ENCODE measurements at places on chromosomes 13 and 19. TPM values are rescaled to one million over a fixed set of nuclear protein-coding genes. Genes with fewer than 3 reads are reported as not detected.

- DNase-seq, result no peak
These were observed 632.1 kb downstream of the DIAPH3 start for GRCh38 chr13:59531571-59532091.

- no peak for DNase-seq
These were observed 13.4 kb downstream of the CYSLTR2 start for GRCh38 chr13:48667136-48667535.

GRCh38 chr19:8396563-8397203 is 6.5 kb downstream of the RAB11B start:
- no peak for DNase-seq

DNA sequence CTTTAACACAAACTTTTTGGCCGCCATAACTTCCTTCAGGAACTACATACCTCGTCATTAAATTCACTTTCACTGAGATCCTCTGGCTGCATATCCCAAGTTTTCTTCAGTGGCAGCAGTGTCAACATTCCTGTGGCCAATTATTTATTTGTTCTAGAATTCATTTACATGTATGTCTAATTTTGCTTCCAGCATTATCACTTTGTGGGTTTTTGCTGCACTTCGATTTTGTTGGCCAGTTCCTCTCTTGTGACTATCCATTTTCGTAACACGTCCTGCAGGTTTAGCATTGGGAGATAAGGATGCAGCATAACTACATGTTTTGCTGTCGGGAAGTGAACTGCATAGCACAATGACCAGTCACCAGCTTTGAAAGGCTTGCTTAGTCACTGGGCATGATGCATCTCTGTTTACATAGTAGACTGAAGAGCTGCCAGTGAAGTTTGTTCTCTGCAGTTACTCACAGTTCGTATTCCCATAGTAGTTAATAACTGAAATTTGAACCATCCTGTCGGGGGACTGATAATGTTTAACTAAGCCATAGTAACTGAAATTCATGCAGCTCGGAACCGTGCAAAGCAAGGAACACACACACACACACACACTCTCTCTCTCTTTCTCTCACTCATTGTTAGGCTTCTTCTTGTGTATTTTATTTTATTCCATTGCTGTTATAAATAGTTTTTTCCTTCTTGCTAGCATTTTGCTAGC is 28.3 kb downstream of the ZNF507 start:
- no peak for DNase-seq

DNA sequence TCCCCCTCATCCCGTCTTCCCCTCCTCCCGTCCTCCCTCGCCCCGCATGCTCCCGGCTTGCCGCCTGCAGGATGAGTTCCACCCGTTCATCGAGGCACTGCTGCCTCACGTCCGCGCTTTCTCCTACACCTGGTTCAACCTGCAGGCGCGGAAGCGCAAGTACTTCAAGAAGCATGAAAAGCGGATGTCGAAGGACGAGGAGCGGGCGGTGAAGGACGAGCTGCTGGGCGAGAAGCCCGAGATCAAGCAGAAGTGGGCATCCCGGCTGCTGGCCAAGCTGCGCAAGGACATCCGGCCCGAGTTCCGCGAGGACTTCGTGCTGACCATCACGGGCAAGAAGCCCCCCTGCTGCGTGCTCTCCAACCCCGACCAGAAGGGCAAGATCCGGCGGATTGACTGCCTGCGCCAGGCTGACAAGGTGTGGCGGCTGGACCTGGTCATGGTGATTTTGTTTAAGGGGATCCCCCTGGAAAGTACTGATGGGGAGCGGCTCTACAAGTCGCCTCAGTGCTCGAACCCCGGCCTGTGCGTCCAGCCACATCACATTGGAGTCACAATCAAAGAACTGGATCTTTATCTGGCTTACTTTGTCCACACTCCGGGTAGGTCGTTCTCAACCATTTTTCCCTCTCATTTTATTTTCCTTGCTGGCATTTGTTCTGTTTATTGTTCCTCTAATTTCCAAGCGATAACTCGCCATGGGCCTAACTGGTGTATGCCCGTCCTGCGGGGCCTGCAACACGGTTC is 29.8 kb downstream of the NFIX start:
- no peak for DNase-seq

- DNase-seq, result no peak
These were observed 20.9 kb upstream of the PIK3R2 start for GRCh38 chr19:18131841-18132596.

- DNase-seq, result no peak
These were observed 27.9 kb upstream of the KLF2 start for GRCh38 chr19:16296713-16297112.

GRCh38 chr13:55649485-55649884 is 1491.2 kb upstream of the PRR20A start:
- no peak for DNase-seq

DNA sequence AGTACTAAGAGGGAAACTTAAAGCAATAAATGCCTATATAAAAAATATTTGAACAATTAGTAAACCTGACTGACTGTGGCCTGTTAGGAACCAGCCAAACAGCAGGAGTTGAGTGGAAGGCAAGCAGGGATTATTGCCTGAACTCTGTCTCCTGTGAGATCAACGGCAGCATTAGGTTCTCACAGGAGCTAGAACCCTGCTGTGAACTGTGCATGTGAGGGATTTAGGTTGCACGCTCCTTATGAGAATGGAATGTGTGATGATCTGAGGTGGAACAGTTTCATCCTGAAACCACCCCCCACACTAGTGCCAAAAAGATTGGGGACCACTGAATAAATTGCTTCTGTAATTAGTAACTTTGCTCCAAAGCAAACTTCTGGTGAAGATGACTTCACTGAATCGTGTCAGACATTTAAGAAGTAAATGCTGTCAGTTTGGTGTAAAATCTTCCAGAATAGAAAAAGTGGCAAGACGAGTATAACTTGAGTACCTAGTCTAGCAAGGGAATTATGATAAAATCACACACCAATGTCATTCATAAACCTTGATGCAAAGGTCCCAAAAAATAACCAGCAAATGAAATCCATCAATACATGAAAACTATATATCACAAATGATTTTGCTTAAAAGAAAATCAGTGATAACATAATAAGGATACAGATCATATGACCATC is 53.8 kb downstream of the SLC6A16 start:
- DNase-seq, result no peak

DNA sequence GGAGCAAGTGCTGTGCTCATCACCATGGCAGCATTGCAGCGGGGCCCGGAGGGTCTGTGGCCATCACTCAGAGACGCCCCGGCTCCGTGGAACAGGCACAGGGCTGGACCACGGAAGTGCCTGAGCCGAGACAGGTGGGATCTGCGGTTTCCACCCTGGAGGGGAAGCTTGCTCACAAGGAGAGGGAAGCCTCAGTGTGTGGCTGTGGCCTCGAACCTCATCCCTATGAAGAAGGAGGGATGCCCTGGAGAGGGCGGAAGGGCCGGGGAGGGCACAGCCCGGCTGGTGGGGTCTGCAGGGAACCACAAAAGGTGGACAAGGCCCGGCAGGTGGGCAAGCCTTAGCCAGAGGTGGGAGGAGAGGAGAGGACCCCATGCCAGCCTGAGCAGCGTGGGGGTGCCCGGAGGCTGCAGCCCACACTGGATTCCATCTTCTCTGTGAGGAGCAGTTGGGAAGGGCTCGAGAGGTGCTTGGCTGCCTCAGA is 30.4 kb upstream of the TMEM255B start:
- no peak for DNase-seq

DNA sequence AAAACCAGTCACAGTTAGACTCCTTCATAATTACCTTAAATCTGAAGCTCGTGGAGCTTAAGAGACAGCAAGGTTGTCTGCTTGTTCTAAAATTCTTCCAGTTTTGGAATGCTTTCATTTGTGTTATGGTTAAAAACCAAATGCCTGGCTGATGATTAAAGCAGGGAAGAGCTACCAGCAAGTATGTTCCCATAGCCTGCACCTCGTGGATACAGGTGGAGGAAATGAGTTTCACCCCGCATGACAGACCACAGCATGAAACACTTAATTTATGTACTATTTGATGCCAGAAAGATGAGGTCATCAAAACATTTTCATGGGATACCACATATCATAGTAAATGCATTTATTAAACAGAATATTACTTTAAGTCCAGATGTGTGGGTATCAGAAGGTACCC is 416 bp upstream of the DOCK9 start:
- DNase-seq, result no peak

Gene CYP4F12
- 7.5 TPM for total RNA-seq

Gene TPTE2
- total RNA-seq, result 0.19 TPM

Gene VSTM1
- not detected for total RNA-seq

Gene CGB5
- not detected for total RNA-seq

Gene KIRREL2
- total RNA-seq, result not detected

Gene TMEM143
- 5.8 TPM for total RNA-seq

Gene RASL11A
- 24.7 TPM for total RNA-seq

Gene LENG9
- 8.3 TPM for total RNA-seq

Gene C2CD4C
- total RNA-seq, result 5.9 TPM
